Stimulated activated CD4-positive, alpha-beta T cell treated with anti-CD3 and anti-CD28 coated beads, Interleukin-15, amount 100 ng/mL, for 1 hour (primary cell): ENCODE measurements at places on chromosomes 11 and 22.
A peak's percentile ranks its signal among the peaks of the same experiment; 100 is the strongest.

GRCh38 chr11:44987506-44987905, 36.8 kb upstream of the TP53I11 start:
- no peak for DNase-seq

DNA sequence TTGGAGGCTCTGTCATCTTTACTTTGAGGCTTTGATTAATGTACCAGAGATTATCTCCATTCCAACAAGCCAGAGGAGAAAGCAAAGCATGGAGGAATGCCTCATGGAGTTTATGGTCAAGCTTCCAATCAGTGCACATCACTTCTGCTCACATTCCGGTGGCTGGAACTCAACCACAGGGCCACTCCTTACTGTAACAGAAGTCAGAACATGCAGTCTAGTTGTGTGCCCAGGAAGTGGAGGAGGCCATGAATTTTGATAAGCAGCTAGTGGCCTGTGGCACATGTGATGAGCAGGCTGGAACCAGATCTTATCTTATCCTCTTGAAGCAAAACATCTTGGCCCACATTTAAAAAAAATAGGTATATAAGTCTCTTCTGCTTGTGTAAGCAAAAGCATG, 258.9 kb upstream of the ARHGAP20 start:
- no peak for DNase-seq

GRCh38 chr11:34451053-34451452, 12.3 kb downstream of the CAT start:
- no peak for DNase-seq

DNA sequence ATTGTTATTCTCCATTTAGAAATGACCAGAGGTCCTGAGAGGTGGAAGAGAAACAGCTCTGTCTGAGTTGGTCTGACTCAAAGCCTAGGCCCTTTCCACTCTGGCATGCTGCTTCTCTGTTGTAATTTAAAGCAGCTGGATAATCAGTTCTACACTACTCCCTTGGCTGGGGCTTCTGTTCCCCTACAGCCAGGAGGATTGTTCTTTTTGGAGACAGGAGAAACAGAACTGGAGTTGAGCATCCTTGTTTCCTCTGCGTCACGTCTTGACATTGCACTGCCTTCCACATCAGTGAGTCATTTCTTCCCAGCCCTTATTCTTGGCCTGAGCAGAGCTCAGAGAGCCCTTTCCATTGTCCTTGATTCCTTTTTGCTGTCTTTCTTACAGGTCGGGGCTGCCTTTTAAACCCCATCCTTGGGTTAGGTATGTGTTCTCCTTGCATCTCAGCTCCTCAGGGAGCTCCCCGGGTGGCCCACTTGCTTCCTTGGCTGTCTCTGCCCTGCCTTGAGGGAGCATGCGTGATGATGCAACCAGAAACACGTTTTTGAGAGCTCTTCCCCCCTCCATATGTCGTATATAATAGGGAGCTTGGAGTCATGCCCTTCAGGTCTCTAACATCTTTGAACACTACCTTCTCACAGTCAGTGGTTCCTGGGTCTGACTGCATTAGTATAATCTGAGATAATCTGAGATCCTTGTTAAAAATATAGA, 35.7 kb downstream of the CYB5R2 start:
- no peak for DNase-seq

GRCh38 chr11:118171269-118172062, 5.0 kb downstream of the SCN2B start:
- DNase-seq = peak; percentile 35

DNA sequence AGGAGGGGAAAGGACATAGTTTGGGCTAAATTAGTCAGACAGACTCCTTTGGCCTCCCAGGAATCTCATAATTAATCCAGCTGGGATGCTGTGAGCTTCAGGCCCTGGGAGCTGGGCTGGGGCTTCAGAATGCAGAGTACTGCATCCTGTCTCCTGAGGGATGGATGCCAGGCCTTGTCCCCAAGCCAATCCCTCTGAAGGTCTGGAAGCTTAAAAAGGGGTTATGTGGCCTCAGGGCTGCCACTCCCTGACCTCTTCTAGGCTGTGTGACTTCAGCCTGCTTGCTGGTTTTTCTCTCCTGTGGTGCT, 6.9 kb upstream of the LRRC32 start:
- no peak for DNase-seq

- no peak for DNase-seq
Measured at GRCh38 chr11:124761301-124762104, 587 bp downstream of the ESAM start.

DNA sequence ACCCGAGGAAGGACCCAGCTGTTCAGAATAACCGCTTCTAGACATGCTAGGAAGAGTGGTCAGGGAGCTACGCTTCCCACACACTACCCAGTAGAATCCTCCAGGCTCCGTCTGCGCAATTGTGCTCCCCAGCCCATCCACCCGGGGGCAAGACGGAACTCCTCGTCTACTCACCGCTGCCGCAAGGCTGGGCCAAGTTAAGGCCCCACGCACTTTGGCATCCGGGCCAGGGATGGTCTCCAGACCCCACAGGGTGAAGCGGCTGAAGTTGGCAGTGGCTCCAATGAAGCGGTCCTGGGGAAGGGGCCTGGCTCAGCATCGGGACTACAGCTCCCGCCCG, 757 bp downstream of the RNASEH2C start:
- DNase-seq = peak; percentile 13

DNA sequence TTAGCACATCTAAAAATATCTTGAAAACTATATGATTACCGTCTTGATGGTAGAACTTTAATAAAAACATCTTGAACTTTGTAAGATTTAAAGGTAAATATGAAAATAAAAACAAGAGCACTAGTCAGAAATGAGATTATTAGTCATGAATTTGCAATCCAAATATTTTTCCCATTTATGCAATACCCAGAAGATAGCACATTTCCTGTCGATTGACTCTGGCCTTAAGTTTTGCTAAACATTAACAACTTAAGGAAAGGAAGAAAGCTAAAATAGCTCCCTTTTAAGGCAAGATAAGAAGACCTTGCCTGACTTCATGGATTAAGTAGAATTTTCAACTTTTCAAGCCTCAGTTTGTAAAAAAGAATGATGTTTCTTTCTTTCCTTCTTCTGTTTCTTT, 1374.7 kb upstream of the RAG2 start:
- DNase-seq = no peak

DNA sequence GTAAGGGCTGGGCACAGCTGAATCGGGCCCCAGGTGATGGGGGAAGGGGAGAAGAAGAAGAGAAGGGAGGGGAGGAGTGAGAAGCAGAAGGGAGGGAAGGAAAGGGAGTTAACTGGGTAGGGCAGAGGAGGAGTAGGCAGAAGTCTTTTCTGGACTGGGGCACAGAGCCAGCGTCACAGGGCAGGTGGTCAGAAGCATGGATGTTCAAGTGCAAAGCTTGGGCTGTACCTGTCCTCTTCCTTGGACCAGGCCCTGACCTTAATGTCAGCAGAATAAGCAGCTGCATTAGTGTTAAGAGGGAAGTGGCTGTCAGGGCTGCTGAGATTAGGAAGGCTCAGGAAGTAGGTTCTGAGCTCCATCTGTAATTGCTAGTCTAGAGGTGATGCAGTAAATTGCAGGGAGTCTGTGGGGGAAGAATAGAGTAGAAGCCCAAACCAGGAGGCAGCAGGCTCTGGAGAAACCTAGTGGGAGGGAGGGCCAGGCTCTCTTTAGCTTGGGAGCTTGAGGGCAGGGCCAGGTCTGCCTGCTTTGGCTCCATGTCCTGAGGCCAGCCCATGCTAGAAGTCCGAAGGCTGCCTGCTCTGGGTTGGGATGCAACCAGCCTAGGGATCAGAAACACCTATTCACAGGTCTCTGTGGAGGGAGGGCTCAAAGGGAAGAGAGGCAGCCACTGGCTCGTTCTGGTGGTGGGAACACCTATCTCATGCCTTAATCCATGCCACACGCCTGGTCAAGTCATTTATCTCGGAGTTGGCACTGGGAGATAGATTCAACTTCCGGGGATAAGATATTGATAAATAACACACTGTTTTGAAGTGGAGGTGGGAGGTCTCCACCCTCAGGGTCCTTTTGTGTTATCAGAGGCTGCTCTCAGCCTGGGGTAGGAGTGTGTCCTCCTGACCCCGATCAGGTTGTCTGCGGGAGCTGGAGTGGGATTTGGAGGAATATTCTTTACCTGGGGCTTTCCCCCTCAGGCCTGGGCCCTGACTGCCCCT, 1.7 kb upstream of the UCP3 start:
- DNase-seq = no peak

DNA sequence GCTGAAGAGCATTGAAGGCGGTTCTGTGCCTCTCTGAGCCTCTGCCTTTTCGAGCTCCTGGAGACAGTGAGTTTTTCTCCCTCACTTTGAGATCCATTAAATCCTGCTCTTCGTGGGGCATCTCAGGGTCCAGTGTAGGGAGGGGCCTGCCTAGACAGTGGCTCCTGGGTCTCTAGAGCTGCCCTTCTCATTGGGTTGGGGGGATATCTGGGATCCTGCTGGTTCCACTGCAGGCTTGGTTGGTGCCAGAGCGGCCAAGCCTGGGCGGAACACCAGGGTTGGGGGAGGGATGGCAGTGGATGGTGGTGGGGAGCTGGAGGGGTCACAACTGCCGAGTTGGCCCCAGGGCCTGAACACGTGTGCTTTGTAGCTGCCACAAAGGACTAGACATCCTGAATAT, 52.2 kb upstream of the CARS1 start:
- no peak for DNase-seq

GRCh38 chr22:48580481-48580970, 1247.1 kb downstream of the BRD1 start:
- no peak for DNase-seq

DNA sequence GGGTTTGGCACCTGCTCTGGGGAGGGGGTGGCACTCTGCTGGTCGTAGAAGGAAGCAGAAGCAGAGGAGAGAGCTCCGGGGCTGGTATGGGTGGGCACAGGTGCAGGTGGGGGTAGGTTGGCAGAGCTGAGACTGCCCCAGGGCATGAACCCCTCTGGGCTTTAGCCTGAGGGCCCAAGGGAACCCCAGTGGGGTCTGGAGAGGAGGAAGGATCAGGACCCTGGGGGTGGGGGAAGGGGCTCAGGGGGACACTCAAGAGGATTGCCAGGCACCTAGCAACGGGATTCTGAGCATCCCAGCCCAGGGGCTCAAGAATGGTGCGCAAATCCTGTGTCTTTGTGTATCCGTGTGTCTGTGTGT, 6.3 kb downstream of the ALDH3B2 start:
- DNase-seq = no peak

DNA sequence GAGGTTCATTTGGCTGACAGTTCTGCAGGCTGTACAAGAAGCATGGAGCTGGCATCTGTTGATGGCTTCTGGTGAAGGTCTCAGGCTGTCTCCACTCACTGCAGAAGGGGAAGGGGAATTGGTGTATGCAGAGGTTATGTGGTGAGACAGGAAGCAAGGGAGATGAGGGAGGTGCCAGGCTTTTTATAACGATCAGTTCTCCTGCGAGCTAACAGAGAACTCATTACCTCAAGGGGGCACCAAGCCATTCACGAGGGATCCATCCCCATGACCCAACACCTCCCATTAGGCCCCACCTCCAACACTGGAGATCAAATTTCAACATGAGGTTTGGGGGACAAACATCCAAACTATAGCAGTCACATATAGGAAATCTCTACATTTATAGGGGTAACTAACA, 38.7 kb upstream of the E2F8 start:
- DNase-seq = no peak

- DNase-seq = no peak
Measured at GRCh38 chr22:43351966-43352345, 8.8 kb upstream of the SCUBE1 start.

DNA sequence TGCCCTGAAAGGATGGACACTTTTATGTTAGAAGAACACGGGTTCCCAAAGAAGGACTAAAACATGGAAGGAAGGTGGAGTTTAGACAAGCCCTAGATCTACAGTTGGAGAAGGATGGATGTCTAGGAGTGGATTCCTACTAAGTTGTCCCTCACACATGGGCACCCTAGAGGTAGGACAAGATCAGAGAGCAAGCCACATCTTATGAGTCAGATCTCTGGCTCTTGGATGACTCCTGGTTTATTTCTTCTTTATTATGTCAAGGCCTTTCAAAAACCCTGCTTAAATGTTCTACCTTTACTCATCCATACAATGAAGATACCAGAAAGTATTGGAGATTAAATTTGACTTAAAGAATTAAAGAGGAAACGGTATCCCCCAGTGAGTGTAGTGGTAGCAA, 34.4 kb downstream of the PRCP start:
- DNase-seq = no peak

GRCh38 chr11:26026078-26026477, 305.9 kb upstream of the ANO3 start:
- DNase-seq = no peak

DNA sequence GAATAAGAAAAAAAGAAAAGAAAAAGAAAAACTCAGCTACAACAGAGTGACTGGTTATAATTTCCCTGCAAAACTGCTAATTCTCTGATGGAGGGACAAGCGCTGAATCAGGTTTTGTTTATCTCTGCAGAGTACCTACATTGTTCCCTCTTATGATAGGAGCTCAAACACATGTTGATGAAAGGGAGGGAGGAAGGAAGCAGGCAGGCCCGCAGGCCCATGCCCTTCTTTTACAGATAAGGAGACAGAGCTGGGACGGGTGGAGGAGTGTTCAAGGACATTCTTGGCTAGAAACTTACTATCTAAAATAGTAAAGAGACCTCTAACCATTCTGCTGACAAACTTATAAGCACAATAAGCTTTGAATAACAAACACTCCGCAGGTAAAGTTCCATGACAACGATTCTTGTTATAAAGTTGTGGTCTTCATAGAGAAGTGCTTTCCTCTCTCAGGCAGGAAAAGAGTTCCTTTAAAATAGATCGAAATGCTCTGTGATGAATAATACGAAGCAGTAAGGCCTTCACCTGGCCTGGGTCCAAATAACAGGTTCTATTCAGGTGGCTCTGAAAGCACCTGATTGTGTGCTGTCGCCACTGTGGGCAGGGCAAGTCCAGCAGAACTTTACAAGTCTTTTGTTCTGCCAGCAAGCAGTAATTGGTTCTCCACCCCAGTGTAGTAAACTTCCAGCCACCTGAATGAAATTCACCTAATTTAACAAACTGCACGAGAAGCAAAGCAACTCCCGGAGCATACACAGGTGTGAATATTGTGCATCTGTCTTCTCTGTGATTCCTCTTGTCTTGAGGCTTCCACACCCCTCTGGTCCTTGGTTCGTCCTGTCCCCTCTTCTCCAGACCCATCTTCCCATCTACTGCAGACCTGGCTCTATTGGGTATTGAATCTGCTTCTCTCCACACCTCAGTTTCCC, 15.3 kb upstream of the MICAL2 start:
- DNase-seq = no peak

DNA sequence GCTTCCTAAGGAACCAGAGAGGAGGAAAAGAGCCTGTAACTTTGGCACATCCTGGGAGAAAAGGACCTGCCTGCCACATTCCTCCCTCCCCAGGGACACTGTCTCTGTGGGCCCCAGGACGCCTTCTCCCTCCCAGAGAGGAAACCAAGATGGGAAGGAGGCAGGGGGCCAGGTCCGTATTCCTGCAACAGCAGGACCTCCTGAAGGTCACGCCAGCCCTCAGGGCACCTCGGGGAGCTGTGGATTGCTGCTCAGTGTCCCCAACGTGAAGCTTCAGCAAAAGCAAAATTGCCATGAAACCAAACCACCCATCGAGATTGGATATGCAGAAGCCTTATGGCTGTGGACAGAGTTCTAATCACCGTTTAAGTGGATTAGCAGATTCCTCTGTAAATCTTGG, 86.7 kb downstream of the ARHGAP8 start:
- no peak for DNase-seq
